HT1080 (cell line): ENCODE measurements at places on chromosomes 2 and 18. TPM values are rescaled to one million over a fixed set of nuclear protein-coding genes. Genes with fewer than 3 reads are reported as not detected.

Gene BIN1
- total RNA-seq, result 68.0 and 68.8 TPM in 2 replicates

Gene TRMT61B
- 16.3 and 21.3 TPM in 2 replicates for total RNA-seq

Gene MYCN
- total RNA-seq, result not detected in 2 replicates

Gene CCDC68
- 0.08 TPM in 1 of 2 replicates, not detected in the other for total RNA-seq

Gene CYS1
- 0.05 and 0.10 TPM in 2 replicates for total RNA-seq

Gene IL36RN
- not detected in 2 replicates for total RNA-seq

Gene DYNAP
- 0.03 TPM in 1 of 2 replicates, not detected in the other for total RNA-seq

Gene CFAP65
- not detected in 2 replicates for total RNA-seq

Gene ACVR1
- total RNA-seq, result 10.4 and 12.6 TPM in 2 replicates

DNA sequence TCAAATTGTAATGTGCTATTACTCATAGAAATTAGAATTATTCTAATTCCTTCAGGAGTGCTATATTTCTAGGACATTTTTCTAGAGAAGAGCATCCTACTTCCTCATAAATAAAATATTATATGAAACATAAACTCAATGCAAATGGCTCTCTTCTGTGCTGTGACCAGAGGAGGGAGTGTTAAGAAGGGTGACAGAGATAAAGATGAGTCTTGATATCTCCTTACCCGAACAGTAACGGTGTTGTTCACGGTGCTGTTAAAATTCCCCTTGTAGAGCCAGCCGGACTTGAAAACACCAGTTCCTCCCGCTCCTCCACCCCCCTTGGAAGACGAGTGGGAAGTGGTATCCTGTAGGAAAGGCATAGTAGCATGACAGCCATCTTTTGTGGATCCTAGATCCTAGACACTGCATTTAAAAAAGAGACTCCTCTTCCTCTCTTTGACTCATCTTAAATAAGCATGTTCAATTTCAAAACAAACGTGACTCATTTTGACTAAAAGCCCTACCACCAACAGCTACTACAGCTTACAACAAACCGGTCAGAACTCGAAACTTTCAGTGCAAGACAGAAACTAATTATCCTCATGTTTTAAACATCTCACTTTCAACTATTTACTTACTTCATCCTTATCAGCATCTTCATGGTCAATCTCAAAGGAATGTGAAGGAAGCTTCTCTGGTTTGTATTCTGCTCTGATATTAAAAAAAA, 156.3 kb downstream of the DOCK10 start:
- peak; percentile 94 for DNase-seq

GRCh38 chr2:121409388-121409787, 121.3 kb upstream of the RNU4ATAC start:
- no peak for DNase-seq

DNA sequence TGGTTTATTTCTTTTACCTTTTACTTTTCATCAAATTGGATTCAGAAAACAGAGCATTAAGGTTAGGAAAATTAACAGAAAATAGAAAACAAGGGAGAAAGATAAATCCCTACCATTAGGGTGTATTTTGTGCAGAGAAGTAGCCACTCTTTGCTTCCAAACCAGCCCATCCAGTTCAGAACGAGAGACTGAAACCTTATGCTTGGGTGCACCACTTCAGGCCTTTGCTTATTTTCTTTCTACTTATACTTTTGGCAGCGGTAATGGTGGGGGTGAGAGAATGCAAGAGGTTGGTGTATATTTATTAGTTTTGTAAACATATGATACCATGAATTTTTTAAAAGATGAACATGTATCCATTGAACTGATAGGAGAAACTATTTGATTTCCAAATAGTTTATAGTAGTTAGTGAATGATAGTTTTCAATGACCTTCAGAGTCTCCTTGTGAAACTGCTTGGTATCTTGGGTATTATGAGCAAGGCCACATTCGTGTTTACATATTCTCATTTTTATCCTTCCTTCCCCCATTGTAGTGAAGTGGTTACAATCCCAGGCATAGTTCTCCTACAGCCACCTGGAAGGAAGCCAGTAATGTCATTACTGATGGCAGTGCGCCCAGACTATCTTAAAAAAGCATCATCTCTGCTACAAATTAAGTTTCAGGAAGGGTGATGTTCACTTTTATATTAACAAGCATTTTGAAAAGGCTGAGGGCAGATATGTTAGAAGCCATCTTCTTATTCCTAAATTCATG, 60.8 kb downstream of the MFSD6 start:
- peak; percentile 96 for DNase-seq

- no peak for DNase-seq
Observed at GRCh38 chr2:220315098-220315823, 687.8 kb downstream of the SLC4A3 start.

DNA sequence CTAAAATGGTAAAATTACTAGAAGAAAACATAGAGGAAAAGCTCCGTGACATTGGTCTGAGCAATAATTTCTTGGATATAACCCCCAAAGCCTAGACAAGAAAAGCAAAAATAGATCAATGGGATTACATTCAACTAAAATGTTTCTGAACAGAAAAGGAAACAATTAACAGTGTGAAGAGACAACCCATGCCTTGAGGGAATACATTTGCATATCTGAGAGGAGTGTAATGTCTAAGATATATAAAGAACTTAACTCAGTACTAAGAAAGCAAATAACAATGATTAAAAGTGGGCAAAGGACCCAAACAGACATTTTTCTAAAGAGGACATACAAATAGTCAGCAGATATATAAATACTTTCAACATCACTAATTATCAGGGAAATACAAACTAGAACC, 206.2 kb downstream of the VAPA start:
- no peak for DNase-seq

DNA sequence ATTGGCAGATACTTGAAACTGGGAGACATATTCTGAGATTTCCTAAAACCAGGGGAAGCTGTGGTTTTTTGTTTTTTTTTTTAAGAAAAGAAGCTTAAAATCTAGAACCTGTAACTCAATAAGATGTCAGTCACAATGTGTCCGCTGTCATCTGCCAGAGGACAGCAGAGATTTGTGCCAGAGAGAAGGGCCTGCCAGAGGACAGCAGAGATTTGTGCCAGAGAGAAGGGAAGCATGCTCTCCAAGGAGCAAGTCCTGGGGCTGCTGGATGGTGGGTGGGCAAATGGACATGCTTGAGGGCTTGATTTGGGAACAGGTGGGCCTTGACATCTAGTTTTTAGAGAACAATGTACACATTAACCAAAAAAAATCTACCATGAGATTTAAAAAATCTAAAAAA, 77.9 kb downstream of the CCDC93 start:
- no peak for DNase-seq

- DNase-seq, result no peak
Observed at GRCh38 chr2:163733956-163734355, 1.9 kb downstream of the FIGN start.

- no peak for DNase-seq
Observed at GRCh38 chr2:144503242-144503641, 16.7 kb downstream of the ZEB2 start.

DNA sequence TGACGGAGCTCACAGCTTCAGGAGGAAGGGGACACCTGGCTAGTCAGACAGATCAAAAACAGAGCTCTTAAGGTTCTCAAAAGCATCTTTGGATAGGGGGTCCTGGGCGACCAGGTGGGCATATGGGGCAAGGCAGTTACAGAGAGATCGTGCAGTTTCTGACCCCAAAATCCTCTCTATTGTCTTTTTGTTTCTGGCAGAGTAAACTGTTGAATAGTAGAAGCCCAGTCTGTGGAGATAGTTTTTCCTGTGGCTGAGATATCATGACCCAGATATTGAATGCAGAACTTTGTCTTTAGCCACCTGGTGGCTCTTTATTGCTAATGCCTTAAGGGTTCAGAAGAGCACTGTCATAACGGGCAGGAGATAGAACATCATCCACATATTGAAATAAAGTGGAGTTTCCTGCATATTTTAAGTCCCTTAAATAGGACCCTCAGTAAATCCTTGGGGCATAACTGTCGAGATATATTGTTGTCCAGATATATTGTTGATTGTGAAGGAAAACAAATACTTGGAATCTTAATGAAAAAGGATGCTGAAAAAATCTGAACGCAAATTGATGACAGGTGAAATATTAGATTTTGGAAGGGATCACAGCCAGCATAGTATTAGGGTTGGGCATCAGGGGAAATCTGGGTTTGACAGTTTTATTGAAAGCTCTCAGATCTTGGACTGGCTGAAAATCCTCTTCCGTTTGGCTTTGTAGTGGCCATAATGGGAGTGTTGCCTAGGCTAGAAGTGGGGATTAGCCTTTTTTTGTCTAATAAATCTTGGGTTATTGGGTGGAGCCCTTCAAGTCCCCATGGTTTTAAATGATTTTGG, 14.1 kb upstream of the ZDBF2 start:
- DNase-seq, result peak; percentile 56

DNA sequence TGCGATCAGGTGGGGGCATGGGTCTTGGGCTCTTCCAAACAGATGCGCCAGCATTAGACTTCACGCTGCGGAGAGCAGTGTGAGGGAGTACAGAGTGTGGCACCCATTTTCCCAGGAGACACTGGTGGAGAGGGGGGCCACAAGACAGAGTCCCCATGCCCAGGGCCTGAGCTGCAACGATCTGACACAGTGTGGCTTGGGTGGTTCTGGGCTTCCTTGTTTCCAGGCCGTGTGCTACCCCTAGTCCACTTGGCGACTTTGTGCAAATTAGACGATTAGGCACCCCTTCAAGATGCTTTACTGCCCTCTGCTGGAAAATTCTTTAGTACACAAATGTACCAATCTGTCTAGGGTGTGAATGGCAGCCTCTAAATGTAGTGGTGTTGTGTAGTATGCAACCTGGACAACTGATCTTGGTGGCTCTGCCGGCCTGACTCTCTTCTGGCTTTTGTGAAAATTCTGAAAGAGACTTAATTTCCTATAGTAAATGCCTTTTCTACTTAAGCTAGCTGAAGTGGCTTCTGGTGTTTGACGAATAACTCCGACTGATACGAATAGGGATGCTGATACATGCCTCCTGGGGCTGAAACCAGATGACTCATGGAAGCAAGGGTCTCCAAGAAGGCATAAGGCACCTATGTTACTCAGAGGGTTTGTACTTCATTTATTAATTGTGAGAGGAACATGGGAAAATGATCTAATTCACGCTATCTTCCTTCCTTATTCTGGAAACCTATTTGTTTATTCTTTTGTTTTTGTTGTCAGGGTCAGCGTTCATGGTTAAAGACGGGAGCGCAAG, 92.3 kb upstream of the SMAD2 start:
- peak; percentile 74 for DNase-seq

GRCh38 chr2:69735686-69736085, 6.2 kb upstream of the ANXA4 start:
- no peak for DNase-seq

DNA sequence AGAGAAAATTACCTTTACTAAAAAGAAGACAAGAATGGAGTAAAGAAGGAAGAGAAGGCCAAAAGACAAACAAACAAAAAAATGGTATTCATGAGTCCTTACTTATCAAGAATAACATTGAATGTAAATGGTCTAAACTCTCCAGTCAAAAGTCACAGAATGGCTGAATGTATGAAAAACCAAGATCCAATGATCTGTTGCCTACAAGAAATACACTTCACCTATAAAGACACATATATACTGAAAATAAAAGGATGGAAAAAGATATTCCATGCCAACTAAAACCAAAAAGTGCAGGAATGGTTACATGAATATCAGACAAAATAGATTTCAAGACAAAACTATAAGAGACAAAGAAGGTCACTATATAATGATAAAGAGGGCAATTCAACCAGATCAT, 65.0 kb upstream of the ASXL3 start:
- no peak for DNase-seq

- peak; percentile 31 for DNase-seq
Observed at GRCh38 chr2:179812501-179812900, 48.9 kb downstream of the ZNF385B start.

- no peak for DNase-seq
Observed at GRCh38 chr2:179860255-179861026, 971 bp downstream of the ZNF385B start.

GRCh38 chr18:11419338-11419737, 190.1 kb upstream of the SLC35G4 start:
- DNase-seq, result no peak

GRCh38 chr2:148888003-148888501, 13.0 kb downstream of the KIF5C start:
- DNase-seq, result no peak

DNA sequence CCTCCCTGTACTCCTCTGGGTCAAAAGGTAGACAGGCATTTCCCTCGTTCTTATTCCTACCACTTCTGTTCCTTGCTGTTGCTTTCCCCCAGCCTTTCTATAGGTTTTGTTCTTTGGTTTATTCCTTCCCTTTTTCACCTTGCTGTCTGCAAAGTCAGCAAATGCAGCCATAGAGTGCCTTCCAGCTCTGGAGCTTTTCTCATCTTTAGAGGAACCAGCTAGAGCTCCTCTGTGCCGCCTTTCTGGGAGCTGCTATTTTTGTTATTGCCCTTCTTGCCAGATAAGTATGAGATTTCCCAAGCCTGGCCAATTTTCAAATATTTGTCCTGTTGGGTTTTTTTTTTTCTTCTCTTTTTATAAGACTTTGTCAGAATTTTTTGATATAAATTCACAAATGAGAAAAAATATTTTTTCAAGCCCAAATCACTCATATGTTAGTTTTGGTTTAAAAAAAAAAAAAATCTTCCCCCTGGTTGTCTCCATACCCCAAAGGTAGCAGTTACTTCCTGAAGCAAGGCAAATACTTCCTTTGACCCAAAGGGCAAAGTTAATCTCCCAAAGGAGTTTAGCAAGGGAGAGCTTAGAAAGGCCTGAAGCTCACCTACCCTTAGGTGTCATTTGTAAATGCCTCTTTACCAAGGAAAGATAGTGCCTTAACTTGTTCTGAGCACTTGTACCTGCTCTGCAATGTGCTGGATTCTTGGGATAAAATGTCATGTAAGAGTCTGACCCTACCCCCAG, 5.1 kb upstream of the TTC27 start:
- DNase-seq, result no peak

- no peak for DNase-seq
Observed at GRCh38 chr2:95158891-95159619, 593 bp downstream of the ZNF514 start.

DNA sequence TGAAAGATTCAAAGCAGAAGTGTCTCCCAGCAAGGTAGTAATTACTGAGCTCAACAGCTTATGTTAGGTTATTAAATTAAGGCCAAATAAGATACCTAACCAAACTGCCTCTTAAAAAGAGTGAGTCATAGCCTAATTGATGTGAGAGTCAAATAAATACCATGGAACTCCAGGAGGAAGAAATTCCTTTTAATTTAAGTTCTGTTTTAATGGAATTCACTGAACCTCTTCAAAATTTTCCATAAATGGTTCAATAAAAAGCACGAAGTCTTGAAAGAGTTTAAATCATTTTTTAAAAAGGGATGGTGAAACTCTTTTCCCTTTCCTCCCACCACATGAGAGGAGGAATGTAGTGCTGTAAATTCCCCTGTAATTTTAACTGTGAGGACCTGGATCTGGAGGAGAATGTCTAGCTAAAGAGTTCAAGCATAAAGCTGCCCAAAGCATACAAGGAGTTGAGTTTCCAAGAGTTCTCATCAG, 180.8 kb upstream of the MMADHC start:
- DNase-seq, result no peak

DNA sequence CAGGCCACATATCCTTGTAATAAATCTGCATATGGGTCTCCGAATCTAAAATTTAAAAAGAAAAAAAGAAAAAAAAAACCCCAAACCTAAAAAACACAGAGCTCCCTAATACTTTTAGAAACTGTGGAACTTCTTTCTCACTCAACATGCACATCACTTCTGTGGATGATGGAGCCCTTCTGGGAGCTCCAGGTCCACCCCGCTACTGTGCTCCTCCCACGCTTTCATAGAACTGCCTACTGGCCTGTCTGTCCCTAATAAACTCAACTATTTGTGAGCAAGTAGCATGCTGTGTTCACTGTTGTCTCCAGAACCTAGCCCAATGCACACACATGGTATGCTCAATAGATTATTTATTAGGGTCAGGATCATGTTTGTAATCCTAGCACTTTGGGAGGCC, 83.1 kb upstream of the FZD5 start:
- no peak for DNase-seq
